ENCODE measurements at places on chromosomes 4 and X.

DNA sequence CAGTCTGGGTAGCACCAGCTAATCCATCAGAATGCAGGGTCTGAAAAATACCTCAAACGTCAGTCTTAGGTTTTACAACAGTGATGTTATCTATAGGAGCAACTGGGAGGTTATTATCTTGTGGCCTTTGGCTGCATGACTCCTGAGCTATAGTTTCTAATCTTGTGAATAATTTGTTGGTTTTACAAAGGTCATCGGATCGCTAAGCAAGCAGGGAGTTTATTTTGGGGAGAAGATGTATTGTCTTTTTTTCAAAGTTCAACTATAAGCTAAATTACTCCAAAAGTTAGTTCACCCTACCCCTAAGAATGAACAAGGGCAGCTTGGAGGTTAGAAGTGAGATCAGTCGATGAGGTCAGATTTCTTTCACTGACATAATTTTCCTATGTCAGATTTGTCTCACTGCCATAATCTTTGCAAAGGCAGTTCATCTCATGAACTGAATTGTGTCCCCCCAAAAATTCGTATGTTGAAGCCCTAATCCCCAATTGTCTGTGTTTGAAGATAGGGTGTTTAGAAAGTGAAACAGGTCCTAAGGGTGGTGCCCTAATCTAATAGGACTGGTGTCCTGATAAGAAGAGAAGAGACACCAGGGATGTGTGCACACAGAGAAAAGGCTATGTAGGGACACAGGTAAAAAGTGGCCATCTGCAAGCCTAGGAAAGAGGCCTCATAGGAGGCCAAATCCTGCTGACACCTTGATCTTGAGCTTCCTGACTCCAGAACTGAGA lies 175.8 kb upstream of the GALNT7 start:
- no peak for DNase-seq

DNA sequence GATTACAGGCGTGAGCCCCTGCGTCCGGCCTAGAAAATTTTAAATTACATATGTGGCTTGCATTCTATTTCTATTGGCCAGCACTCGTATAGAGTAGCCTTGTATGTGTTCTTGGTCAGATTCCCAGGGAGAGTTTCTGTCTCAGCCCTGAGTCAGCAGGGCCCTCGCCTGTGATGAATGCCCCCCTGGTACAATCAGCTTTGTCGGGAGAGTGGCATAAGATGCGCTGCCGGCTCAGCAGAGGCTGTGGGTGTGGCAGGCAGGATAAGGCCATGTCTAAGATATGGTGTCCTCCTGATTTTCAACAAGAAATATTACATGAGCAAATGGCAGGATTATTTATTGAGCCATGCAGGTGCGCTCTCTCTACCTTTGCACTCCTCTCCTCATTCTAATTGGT lies 1.6 kb upstream of the REELD1 start:
- no peak for DNase-seq

- no peak for DNase-seq
These were observed 12.2 kb downstream of the EGFL6 start for GRCh38 chrX:13581554-13581953.

- no peak for DNase-seq
These were observed 20.0 kb upstream of the BMP2K start for GRCh38 chr4:78756137-78756536.

- no peak for DNase-seq
These were observed 7.4 kb downstream of the CTBP1 start for GRCh38 chr4:1241466-1241935.

GRCh38 chrX:7926914-7927258 lies 327 bp downstream of the PNPLA4 start:
- DNase-seq, result no peak

DNA sequence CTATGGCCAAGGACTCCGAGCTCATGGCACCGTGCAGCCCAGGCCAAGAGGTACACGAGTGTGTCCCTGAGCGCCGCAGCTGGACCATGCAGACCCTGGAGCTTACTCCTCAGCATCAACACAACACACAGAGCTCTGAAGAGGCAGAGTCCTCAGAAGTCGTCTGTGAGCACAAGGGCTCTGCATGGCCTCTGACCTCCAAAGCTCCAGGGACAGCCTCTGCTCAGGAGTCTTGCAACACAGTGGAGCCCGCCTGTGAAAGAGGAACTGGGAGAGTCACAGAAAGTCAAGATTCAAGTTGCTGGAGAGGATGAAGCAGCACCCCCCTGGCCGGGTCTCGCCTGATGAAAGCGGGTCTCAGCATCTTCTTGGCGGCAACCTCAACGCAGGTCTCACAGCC lies 2.9 kb downstream of the LRPAP1 start:
- DNase-seq, result no peak

Measured in activated CD4-positive, alpha-beta T cell treated with anti-CD3 and anti-CD28 coated beads, Interleukin-2, amount 50 U/mL, for 24 hours (primary cell).